Aorta (tissue), 5 donors: ENCODE measurements at places on chromosomes 2 and 18. TPM values are rescaled to one million over a fixed set of nuclear protein-coding genes. Genes with fewer than 3 reads are reported as not detected.

- no peak for DNase-seq
Observed at GRCh38 chr18:49371786-49372185, 88.7 kb downstream of the DYM start.

Gene MPV17
- 68.7 TPM for total RNA-seq

GRCh38 chr2:99850084-99850710, 292.2 kb downstream of the AFF3 start:
- no peak for DNase-seq

GRCh38 chr18:27707201-27707600, 469.7 kb downstream of the CDH2 start:
- no peak for DNase-seq

Gene FIGLA
- total RNA-seq, result not detected

- DNase-seq, result no peak
Observed at GRCh38 chr18:1075322-1075721, 170.7 kb downstream of the ADCYAP1 start.

DNA sequence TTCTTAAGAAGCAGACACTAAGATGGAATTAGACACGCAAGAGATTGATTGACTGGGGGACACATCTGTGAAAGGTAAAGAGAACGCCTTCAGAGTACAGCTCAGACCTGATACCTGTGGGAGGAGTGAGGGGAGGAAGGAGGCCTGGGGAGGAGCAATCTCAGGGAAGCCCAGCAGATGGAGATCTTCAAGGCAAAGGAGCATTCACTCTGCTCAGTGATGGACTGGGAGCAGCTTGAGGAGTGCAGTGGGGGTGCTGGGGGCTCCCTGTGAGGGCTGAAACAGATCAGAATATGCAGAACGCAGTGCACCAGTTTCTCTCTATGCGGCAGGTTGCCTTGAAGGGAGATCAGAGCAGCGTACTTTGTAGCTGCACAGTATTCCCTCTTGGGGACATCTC, 103.7 kb upstream of the ATP8B1 start:
- DNase-seq, result no peak

DNA sequence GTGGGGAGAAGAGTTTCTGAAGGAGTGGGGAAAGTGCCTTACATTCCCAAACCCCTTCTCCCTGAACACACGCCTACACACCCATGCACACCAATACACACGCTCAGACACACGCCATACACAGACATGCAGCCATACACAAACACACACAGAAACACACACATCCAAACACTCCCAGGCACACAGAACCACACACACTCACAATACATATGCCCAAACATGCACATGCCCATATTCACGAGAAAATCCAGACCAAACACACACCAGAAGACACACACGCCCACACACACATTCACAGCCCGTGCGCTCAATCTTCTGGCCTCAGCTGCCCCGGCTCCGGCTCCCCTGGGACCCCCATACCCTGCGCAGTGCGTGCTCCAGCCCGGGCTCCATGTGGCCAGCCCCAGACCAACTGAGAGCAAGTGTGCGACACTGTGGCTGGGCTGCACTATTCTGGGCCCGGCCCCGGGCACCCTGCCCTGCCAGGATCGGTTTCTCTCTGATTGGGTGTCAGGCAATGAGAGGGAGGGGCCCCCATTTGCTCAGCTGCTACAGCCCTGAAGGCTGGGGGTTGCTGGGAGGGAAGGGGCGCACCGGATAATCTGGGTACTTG, at the start of gene PRKAG3:
TSS of gene PRKAG3 (minus strand) at position 426 of the 613 bp plus-strand sequence.
- DNase-seq, result peak; percentile 88

DNA sequence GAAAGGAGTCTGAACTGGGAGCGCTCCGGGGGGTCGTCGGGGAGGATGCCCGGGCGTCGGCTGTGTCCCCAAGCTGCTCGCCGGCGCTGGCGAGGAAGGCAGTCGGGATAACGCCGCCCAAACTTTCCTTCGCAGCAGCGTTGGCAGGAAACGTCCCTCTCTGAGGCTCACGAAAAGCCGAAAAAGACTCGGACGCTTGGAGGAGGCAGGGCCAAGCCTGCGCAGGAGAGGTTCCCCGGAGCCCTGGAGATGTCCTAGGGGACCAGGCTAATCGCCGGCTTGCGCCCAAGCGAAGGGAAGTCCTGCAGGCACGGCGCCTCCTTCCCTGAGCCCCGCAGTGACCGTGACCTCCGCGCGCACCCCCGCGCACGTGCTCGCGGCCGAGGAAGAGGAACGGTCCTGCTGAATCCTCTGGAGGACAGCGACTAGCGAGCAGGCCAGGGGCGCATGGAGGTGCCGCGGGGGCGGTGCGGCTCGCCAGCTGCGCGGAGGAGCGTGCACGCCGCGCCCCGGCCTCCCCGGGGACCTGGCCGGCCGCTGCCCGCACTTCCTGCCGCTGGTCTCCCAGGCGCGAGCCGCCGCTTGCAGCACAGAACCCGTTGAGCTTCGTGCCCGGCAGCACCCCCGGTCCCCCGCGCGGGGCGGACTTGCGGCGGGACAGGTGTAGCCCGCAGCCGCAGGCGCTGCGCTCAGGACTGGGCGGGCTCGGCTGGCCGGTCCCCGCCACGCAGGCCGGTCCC, at the start of gene SH3RF3:
TSS of gene SH3RF3 (plus strand) at position 590 of the 740 bp plus-strand sequence.
- peak; percentile 86 for DNase-seq

Gene CTIF
- total RNA-seq, result 113 TPM

Gene ZNF396
- total RNA-seq, result 4.4 TPM

Gene GLI2
- 9.0 TPM for total RNA-seq

Gene AGXT
- not detected for total RNA-seq

DNA sequence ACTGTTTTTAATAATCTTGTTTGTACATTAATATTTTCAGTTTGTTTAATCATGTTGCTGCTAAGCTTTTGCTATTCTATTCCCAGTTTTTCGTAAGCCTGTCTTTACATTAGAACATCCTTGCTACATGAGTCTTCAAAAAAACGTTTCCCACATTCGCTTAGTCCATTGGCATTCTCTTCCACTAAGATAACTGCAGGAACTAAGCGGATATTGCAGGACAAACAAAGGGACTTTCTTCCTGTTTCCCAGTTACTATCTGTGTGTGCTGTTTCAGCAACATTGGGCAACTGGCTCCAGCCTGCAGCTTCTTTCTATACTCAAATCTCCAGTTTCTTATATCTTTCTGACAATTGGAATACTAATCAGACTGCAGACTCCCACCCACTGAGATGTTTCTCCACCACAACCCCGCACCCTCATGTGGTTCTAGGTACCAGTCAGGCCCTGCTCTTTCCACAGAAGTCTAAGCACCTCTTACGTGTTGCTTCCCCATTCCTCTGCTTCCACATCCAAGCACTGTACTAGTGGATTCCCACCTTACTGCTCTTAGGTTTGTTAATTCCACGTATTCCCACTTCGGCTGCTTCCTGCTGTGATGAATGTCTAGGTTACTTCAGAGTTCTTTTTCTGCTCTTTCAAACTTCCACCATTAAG, 420.3 kb downstream of the LRRTM4 start:
- no peak for DNase-seq

DNA sequence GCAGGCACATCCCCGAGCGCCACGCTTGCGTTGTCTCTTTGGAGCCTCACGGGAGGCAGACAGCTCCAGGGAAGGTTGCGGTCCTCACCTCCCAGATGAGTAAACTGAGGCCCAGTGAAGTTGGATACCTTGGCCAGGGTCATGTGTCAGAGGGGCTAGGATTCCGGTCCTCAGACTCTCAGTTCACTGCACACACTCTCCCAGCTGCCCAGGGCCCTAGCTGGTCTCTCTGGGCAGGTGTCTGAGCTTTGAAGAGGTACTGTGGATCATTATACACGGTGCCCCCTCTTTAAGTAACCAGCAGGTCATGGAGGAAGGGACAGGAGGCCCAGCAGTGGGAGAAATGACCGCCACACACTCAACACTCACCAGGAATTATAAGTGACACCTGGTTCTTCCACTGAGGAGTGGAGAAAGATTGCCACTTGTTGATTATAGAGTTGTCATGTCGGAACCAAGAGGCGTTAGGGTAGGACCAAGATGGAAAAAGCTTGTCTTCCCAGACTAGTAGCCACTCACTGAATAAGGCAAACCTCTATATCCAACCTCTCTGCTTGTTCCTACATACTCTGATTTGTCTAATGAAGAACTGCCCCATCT, 588 bp downstream of the TMEM214 start:
- DNase-seq, result no peak

DNA sequence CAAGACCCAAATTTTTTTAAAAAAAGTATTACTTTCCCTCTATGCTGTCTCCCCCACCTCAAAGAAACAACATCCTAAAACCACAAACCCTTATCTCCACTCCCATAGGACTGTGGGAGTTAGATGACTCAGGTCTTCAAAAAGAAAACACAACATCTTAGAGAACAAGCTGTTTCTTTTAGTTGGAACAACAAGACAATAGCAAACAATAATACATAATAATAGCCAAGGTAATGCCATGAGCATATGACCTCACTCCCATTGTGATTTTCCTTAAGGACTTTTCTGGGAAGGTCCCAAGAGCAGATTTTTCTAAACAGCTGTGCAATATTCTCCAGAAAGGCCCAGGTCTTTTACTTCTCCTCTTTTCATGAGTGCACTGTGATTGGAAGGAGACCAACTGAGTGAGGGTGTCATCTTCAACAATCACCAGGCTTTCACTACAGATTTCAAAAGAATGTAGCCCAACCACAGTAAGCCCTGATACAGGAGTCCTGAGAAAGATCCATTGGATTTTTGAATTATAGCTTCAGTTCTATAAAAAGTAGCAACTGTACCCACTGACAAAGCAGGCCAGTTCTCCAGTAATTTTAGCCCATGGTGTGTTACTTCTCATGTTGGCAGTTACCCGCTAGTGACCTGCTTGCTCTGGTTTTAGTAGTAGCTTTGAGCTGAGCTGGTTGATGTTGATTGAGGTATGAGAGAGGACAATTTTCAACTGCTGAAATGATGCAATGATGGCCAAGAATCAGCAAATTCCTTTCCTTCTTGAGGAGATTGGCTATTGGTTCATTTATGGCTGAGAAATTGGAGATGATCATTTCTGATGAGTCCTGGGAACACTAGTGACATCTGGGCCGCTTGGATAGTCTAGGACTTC, 144.5 kb upstream of the TCF4 start:
- no peak for DNase-seq

GRCh38 chr18:37502036-37502435, 63.6 kb downstream of the CELF4 start:
- no peak for DNase-seq

GRCh38 chr2:203195331-203196036, 43.3 kb upstream of the CYP20A1 start:
- no peak for DNase-seq

DNA sequence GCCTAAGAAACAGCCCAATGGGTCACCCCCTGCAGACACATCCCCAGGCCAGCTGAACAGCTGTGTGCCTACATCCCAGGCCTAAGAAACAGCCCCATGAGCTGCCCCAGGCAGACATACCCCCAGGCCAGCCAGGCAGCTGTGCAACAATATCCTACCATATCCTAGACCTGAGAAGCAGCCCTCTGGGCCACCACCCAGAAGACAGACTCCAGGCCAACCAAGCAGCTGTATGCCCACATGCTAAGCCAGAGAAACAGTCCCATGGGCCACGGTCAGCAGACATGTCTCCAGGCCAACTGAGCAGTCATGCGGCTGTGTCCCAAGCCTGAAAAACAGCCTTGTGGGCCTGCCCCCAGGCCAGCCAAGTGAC, 205.5 kb downstream of the ATAD2B start:
- DNase-seq, result no peak

GRCh38 chr2:62964050-62964449, 86.6 kb upstream of the OTX1 start:
- DNase-seq, result no peak

DNA sequence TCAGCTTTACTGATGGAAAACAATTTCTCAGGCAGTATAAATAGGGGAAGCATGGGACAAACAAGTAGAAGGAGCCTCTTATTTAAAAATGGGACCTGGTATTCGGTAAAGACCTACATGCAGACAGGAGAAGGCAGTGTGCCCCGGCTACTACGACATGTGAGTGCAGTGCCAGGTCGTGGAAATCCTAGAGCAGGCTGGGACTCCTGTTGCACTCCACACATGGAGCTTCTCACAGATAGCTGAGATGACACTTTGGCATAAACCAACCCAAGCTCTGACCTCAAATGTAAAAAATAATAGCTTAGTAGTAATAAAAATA, 885 bp upstream of the DSEL start:
- peak; percentile 65 for DNase-seq

Gene CMPK2
- 3.7 TPM for total RNA-seq

DNA sequence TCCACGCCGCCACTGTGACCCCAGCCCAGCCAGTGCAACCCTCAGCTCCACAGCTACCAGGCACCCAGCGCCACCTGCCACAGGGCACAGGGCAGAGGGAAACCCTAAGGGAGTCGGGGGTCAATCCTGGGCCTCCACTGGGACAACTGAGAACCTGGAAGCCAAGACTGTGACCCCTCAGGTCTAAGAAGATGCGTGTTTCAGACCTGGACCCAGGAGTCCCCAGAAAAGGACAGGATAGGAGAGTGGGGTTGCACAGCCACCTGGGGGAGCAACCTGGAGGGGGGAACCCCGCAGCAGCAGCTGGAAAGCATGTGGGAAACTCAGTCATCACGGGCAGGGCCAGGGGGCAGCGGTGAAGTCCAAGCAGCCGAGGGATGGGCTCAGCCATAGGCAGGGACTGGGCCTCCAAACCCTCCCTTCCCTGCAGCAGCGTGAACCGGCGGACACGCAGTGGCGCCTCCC, 4.1 kb downstream of the ESPNL start:
- peak; percentile 21 for DNase-seq

DNA sequence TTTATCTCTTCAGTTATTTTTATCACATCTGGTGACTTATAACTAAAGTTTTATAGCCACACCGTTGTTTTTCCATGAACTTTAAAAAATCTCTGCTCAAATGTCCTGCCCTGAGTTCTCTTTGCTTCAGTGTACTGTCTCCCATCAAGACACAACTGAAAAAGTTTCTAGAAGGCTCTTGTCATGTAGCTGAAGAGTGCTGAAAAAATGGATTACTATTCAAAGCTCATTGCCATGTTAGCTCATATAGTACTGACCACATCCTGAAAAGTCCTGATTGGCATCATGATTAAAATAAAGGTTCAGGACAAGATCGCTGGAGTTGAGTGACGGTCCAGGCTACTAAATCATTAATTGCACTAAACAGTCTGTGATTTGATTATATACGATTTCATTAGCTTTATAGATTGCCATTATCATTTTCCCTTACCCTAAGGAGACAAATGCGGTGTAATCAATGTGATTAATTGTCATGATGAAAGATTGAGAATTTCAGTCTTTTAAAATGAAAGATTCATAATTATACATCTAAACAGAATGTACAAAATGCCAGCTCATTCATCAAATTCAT, 62.2 kb downstream of the MFSD6 start:
- DNase-seq, result no peak

Gene RAPH1
- total RNA-seq, result 74.2 TPM

- DNase-seq, result no peak
Observed at GRCh38 chr18:13559754-13560153, 166.6 kb downstream of the FAM210A start.

Gene ARHGAP15
- total RNA-seq, result 14.8 TPM
